Fibroblast of skin of left quadriceps (primary cell): ENCODE measurements at places on chromosomes 7 and 10.
A peak's percentile ranks its signal among the peaks of the same experiment; 100 is the strongest.

DNA sequence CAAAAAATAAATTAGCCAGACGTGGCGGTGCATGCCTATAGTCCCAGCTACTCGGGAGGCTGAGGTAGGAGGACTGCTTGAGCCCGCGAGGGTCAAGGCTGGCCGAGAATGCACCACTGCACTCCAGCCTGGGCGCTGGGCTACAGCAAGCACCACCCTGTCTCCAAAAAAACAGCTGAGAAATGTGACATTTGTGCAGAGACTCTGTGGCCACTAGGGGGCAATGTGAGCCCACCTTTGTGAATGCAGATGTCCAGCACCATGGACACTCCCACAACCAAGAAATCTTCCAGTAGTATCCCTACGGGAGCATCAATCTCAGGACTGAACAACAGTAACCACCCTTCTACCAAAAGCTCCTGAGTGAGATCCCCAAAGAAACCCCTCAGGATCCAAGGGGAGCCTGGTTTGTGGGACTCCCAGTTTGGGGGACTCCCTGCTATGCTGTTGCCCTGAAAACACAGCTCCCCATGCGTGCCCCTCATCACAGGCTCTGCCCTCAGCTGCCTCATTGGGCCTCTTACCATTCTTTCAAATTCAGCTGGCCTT is 6.2 kb upstream of the AHCYL2 start:
- peak; percentile 56 for DNase-seq

DNA sequence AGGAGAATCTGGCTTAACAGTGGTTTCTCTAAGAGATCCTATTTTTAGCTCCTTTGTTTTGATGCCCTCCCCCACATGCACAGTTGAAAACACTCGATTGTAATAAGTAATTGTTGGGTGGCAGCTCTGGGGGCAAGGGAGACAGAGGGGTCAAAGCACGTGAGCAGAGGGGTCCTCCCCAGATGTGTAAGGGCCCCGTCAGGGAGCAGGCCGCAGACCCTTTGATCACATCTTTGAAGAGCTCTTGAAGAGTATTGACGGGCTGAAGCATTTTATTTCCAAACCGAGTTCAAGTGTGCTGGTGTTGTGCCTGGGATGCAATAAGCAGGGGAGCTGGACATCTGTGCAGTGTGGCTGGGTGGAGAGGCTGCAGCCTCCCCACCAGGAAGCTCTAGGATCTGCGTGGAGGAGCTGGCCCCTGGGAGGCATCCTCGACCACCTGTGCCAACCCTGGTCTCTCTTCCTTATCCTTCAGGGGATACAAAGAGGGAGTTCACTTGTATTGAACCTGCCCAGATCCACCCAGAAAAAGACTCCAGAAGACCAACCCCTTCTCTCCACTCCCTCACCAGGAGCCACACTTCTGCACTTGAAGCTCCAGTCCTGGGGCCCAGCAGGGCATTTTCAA is 473.0 kb upstream of the MGMT start:
- DNase-seq = no peak

DNA sequence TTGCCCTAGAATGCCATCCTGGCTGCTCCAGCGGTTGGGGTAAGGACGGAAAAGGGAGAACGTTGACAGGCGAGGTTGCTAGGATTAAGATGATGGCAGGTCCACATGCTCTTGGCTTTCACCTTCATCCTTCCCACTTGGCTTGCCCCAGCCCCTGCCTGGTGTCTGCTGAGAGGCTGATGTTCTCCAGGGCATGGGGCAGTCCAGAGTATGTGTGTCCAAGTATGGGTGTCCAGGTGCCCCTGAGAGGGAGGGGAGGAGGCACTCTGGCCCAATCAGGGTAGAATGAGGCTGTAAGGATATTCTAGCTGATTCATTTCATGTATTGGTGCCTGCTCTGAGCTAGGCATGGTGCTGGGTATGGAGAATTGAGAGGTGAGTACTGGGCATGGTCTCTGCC is 12.6 kb downstream of the NEURL1 start:
- no peak for DNase-seq

GRCh38 chr10:53638006-53638405 is 865.4 kb upstream of the MBL2 start:
- no peak for DNase-seq

DNA sequence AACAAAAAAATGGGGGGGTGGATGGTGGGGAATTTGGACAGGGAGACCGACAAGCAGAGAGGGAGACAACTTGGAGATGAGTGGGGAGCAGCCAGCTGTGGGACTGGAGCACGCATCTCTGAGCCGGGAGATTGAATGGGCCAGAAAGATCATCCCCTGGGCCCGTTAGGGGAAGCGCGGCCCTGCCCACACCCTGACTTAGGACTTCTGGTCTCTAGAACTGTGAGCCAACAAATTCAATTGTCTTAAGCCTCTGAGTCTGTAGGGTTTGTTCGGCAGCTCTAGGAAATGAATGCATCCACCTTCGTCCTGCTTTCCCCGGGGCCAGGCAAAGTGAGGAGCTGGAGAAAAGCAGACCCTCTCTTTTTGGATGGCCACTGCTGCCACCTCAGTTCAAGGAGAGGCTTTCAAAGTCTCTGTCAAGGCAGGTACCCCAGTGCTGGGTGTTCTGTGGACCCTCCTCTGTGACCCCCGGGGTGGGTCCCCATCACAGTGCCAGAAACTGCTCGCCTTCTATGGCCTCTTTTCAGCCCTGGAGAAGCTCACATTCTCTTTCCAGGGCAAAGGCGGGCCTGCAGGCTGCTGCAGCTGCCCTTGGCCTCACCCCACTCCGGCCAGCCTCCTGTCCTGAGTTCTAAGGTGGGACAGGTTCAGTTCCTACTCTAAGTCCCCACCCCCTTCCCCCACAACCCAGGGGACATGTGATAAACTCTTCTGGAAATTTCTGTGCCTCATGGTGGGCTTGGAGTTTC is 423.2 kb downstream of the RPS24 start:
- DNase-seq = no peak

DNA sequence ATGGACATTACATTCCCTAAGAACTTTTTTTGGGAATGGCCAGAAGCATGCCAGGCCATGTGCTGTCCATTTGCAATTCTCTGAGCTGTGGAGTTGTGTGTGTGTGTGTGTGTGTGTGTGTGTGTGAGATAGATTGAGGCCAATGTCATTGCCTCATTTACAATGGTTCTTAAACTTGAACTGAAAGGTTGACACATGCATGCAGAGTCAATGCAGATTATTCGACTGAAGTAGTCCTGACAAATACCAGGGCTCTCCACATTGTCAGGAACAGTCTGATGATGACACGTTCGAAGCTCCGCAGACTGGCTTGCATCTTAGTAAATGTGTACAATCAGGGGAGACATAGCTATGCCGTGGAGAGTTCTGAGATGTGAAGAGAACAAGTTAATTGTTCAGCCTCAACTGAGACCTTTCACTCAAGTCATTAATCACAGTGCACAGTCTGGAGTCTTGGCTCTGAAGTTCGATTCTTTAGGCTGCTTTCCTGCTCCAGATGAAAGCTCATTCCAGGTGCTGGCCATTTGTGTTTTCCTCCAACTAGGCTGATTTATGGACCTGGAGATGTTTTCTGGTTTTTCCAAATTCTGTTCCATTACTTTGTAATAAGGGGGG is 921.9 kb downstream of the LRMDA start:
- peak; percentile 89 for DNase-seq

DNA sequence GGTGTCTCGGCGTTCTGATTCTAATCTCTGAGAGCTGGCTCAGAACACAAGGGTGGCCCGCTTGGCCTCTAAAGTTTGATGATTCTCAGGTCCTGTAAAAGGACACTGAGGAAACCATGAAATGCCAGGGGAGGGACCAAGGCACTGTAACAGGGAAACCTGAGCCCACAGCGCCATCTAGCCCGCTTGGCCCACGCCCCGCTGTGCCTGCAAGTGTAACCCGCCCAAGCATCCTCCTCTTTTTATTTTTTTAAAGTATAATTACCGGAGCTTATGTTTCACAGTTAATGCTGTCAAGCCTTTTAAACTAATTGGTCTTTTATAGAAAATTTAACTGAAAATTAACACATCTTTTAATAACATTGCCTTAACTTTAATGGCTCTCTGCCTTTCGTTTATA is 734.7 kb downstream of the KCNMA1 start:
- no peak for DNase-seq

- DNase-seq = no peak
Observed at GRCh38 chr7:832167-832967, at the start of gene SUN1. Gene SUN1, plus strand, starts transcription at chr7:832476. Its CDS starts 49 bp downstream, at chr7:832525.

DNA sequence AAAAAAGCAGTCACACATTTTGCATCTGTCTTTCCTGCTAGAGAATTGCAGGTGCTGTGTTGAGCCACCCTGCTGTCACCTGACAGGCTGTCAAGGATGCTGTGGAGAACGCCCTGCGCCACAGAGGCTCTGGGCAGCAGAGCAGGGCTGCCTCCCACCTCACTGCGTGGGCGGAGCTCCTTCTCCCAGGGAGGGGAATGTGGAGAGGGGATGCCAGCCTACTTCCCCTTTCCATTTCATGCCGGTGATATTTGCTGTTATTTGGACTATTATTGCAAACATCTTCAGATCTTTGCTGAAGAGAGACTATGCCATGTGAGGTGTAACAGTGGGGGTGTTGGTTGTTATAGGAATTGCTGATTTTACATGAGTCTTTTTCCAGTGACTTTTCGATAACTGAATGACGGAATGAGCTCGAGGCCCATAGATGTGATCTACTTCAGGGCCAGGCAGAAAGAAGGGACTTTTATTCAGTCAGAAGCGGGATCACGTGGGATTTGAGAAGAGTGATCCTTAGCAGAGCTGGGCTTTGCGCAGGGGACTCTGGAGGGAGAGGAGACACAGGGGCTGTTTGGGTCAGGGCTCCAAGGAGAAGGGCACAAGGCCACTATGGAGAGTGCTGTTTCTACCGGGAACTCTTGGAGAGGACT is 13.6 kb upstream of the PRKAG2 start:
- DNase-seq = no peak

DNA sequence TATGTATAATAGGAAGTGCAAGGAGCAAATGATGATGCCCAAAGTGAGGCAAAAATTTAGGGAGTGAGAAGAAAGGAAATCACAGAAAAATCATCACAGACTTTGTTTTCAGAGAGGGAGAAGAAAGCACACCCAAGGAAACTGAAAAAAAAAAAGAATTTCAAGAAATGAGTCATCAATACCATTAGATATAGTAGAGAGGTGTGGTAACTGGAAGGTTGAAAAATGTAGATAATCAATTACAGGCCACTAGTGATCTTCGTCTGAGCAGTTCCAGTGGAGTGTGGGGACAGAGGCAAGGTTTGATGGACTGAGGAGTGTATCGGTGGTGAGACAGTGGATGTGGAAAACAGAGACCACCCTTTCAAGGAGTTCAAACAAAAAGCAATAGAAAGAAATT is 31.7 kb downstream of the ASB4 start:
- no peak for DNase-seq

DNA sequence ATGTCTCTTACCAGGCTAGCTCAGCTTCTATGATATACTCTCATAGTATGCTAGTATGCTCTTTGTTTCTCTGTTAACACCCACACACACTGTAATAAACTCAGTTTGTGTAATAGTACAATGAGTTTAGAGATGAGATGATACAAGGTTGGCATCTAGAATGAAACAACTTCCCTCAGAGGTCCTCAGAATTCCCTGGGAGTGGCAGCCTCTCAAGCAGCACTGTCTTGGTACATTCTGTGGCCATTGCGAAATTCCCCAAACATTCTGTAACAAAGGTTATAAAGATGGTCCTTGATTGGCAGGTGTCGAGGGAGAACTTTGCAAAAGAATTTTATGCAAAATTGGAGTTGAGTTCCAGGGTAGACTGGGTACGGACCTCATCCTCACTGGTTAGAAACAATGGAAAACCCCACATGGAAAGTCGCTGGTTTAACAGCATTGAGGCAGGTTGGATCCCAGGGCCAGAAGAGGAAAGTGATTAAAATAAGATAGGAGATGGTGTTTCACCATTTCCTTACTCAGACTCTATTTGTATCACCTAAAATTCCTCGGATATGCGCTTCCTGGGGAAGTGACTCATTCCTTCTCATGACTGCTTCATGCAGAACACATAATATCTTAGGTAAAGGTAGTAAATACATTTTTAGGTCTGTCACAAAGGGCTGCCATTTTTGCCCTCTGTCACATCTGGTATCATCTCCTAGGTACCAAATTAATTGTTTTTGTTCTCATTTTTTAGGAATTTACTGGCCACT is 657.8 kb downstream of the SORCS1 start:
- no peak for DNase-seq

DNA sequence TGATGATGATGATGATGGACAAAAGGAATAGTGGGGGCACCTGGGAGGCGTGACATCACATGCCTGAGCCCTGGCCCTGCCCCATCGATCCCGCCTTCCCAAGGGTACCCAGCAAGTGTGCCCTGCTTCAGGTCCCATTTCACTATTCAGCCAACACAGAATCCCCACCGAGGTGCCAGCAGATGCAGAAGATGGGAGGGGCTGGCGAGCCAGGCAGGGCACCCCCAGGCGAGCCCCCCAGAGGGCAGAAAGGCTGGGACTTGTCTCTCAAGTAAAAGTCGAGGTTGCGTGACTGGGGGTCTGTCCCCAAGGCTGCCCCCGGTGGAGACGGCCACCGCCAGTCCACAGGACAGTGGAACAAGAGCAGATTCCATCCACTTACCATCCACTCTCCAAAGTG is 57.5 kb downstream of the INSIG1 start:
- DNase-seq = no peak

GRCh38 chr7:114865564-114865963 is 56.3 kb upstream of the MDFIC start:
- DNase-seq = no peak
